NCI-H226 (cell line): ENCODE measurements at places on chromosomes 2 and 18.

DNA sequence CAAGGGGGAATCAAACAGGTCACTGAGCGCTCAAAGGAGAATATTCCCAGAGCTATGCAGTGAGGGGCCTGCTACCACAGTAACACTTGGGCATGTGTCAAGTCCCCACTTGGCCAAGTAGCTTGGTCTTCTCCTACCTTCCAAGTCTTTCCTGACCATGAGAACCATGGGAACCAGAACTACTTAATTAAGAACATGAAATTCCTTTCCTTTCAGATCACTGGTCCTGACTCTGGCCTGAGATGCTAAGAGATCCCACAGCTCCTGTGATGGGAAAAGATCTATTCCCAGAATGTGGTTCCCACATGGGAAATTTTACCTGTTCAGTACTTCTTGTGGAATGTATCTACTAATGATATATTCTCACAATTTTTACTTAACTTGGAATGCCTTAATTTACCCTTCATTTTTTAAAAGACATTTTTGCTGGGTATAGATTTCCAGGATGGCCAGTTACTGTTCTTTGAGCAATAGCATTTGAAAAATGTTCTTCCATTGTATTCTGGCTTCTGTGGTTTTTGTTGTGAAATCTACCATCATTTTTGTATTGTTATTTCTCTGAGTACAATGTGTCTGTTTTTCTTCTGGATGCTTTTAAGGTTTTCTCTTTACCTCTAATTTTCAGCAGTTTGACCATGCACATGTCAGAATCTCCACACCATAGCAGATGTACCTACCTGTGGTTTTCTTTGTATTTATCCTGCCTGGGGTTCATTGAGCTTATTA, 37.9 kb downstream of the KCNIP3 start:
- DNase-seq = peak; percentile 56

- DNase-seq = no peak
Observed at GRCh38 chr2:132521341-132521740, 104.7 kb downstream of the GPR39 start.

DNA sequence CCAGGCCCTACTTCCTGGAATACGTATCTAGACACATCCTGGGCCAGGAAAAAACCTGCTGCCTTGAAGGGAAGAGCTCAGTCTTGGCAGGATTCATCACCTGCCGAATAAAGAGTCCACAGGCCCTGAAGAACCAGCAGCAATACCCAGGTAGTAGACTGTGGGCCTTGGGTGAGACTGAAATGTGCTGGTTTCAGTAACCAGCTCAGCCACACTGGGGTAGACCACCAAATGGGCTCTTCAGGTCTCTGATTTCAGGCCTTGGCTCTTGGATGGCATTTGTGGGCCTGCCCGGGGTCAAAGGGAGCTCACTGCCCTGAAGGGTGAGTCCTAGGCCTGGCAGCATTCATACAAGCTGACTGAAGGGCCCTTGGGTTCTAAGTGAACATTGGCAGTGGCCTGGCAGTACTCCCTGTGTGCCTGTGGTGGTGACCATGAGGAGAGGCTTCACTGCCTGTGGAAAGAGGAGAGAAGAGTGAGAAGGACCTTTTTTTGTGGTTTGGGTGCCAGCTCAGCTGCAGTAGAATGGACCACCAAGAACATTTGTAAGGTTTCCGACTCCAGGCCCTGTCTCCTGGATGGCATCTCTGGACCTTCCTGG, 175.1 kb downstream of the ANKRD30B start:
- DNase-seq = no peak

GRCh38 chr2:232352511-232353091, 25.9 kb upstream of the ALPP start:
- no peak for DNase-seq

- DNase-seq = no peak
Observed at GRCh38 chr18:61628085-61628484, 264.7 kb downstream of the RNF152 start.

GRCh38 chr2:70647873-70648481, 94.4 kb upstream of the TGFA start:
- DNase-seq = peak; percentile 37
